T follicular helper cell (primary cell): ENCODE measurements at places on chromosomes 2 and 18.

GRCh38 chr2:156242874-156243273, 89.6 kb downstream of the NR4A2 start:
- no peak for DNase-seq

DNA sequence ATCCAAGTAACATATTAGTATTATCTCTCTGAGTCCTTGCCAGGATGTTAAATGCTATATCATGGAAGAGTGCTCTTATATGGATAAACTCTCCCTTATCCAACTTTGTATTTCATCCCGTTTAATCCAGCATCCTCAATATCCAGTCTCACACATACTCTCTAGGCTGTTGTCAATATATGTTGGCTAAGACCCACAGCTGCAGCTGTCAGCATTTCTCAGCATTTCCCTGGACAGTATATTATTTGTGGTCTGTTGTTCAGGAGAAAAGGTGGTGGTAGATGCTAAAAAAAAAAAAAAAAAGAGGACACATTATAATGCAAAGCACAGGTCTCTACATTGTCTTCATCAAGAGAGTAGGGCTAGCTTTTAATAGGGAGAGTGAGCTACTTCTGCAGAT, 1368.0 kb upstream of the ZEB2 start:
- no peak for DNase-seq

DNA sequence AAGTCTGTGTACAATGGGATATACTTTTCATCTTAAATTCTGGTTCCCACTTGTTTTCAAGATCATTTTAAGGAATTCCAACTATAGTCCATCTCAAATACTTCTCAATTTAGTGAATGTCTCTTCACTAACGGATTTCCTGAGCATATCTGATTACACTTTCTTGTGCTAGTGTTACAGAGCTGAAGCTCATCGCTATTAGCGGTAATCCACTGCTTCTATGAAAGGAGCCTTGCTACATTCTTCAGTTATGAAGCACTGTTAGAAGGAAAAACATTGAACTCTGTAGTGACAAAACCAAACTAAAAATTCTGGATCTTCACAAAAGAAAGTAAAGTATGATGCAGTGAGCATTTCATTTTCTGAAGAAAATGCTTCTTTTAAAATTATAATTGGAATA, 72.0 kb downstream of the AGPS start:
- DNase-seq: no peak

DNA sequence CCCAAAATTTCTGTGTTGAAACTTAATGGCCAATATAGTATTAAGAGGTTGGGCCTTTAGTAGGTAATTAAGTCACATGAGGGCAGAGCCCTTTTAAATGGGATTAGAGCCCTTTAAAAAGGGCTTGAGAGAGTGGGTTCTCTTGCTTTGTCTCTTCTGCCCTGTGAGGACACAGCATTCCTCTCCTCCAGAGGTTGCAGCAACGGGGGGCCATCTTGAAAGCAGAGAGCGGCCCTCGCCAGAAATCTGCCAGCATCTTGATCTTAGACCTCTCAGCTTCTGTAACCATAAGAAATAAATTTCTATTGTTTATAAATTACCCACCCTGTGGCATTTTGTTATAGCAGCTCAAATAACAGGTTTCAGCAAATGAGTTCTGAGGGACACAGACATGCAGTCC, 305.0 kb upstream of the LRP1B start:
- no peak for DNase-seq

DNA sequence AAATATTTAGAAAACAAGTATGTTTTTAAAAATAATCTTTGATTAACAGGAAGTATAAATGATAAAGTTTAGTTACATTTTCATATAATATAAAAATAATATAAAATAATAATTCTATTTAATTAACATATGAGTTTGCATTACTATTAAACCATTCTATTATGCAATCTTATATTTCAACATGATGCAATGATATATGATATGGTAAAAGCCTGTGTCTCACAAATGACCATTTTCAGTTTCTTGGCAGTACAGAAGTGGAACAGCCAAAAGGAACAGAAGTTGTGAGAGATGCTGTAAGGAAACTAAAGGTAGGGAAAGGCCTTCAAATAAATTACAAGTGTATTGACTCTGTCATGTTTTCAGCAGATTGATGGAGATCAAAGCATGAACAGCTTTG, 230.8 kb downstream of the GULP1 start:
- no peak for DNase-seq

- DNase-seq: no peak
Observed at GRCh38 chr2:27134781-27135477, 493 bp upstream of the PREB start.

GRCh38 chr2:21812766-21813165, 689.0 kb downstream of the TDRD15 start:
- no peak for DNase-seq

- DNase-seq: no peak
Observed at GRCh38 chr18:457521-458412, 42.7 kb downstream of the COLEC12 start.

DNA sequence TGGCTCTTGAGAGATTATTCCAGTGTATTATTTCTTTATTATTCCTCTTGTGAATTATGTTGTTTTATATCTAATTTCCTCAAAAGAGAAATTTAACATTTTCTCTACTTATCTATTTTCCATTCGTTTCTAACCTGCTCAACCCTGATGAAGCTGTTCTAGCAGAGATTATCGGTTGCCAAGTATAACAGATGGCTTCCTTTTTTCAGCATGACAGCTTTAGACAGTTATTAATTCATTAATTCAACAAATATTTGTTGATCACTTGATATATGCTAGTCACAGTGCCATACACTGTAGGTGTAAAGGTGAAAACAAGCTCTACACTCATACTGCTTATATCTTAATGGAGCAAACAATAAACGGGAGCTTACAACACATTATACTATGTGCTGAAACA, 137.9 kb upstream of the UBE2E3 start:
- DNase-seq: no peak

DNA sequence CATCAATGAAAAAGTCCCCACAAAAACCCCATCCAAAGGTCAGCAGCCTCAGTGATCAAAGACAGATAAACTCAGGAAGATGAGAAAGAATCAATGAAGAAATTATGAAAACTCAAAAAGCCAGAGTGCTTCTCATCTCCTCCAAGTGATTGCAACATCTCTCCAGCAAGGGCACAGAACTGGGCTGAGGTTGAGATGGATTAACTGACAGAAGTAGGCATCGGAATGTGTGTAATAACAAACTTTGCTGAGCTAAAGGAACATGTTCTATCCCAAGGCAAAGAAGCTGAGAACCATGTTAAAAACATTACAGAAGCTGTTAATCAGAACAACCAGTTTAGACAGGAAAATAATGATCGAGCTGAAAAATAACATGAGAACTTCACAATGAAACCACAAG, 442.8 kb upstream of the SYT4 start:
- no peak for DNase-seq
